ENCODE measurements at places on chromosomes 11 and 22.

DNA sequence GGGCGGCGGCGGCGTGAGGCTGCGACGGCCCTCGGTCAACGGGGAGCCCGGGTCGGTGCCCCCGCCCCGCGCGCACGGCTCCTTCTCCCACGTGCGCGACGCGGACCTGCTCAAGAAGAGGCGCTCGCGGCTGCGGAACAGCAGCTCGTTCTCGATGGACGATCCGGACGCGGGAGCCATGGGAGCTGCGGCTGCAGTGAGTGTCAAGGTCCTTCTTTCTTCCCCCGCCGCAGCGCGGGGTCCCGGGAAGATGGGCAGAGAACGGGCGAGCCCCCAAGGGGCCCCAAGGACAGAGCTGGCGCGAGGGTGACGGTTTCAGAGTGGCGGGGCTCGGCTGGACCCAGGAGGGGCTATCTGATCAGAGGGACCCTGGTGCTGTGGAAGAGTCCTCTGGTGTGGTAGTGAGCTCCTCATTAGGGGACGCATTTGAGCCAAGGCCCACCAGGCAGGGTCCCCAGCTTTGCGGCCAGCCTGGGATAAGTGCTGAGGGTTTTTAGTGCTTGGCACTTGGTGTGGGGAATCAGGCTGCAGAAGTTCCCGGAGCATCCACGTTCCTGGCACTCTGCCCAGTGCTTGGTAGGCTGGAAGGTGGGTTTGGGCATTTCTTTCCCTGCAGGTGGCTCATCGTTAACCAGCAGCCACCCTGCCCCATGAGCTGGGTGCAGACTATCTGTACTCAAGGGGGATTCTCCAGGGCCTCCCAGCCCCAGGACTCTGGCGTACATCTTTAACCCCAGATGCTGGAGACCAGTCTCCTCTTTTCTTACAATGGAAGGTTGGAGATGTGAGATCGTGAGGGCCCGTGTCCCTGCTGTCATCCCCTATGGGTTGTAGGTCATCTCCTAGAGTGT lies 9.8 kb downstream of the EHBP1L1 start:
- DNase-seq, result no peak

DNA sequence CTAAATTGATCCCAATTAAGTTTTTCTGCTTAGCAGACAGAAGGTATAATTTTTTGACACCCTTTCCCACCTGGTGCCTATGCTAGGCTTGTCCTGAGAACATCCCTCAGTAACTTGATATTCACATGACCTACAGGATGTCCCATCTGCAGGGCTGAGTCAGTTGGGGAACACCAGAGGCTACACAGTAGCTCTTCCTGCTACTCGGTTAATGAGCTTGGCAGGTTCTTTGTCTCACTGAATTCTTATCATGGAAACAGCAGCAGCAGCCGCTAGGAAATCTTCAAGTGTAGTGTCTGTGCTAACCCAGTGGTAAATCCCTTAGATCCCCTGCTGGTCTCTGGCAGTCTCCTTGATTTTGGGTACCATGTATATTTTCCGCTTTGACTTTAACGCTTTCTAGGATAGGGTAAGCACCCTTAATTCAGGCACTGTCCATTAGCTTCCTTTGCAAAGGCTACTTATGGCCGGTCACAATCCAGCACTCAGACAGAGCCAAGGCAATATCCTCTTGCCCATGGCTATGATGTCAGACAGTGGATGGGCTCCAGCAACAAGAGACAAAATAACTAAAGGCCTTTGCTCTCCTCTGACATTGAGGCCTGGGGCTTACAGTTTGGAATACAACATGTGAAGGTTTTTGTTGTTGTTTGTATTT lies 8.5 kb downstream of the MRPL16 start:
- DNase-seq, result no peak

DNA sequence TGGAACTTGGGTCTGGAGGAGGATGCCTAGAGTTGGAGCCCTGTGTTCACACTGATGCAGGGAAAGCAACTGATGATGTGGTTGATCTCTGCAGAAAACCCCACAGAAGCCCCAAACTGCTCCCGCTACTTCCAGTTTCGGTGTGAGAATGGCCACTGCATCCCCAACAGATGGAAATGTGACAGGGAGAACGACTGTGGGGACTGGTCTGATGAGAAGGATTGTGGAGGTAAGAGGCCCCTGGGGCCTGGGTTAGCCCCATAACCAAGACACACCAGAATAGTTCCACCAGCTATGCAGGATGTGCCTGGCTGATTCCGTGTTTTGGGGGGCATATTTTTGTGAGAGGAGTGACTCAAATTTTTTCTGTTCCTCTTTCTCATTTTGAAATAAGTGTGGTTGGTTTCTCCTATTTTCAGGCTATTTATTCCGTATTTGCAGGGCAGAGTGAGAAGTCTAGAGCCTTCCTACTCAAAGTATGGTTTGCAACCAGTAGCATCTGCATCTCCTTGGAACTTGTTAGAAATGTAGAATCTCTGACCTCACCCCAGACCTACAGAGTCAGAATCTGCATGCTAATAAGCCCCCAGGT lies 137.3 kb upstream of the SORL1-AS1 start:
- DNase-seq, result no peak

DNA sequence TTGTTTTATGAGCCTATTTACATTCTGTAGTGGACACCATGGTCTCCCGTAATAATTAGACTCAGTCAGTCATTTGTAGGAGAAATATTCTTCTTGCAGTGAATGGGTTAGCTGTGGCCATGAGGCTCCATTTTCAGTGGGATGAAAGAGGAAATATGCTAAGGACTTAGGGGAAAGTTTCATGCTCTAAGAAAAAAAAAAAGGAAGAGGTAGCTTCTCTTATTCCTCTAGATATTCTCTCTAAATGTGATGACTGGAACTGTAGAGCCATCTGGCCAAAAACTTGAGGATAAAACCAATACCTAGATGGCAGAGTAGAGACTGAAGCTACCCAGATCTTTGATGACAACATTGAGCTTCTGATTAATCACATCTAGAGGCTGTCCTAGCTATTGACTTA lies 75.8 kb upstream of the SESN3 start:
- no peak for DNase-seq

DNA sequence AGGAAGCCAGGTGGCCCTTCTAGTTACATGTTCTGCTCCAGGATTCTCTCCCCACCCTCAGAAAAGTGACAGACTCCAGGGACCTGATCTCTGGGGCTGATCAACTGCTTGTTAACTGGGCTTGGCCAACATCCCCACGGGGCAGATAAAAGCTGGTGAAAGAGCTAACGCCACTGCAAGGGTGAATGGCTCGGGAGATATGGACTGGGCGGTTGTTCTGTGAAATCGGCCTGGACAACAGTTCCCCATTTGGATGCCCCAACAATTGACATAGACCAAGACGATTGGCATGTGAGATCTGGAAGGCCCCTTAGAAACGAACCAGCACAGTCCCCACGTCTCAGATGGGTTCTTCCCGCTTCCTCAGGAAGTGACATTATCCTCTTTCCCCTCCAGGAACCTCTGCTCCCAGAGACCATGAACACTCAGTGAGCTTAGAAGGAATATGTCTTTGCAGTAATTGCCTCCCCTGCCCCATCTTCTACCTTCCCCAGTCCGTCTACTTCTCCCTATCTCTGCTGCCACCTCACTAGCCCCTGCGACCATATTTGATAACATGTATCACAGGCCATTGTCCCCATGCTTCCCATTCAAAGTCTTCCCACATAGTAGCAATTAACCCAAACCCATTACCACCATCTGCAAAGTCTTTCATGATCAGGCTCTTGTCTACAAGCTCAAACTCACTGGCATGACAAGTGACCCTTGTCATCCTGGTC lies 5.6 kb upstream of the PRG2 start:
- no peak for DNase-seq

GRCh38 chr11:117862019-117862725 lies 14.3 kb downstream of the FXYD6 start:
- no peak for DNase-seq

DNA sequence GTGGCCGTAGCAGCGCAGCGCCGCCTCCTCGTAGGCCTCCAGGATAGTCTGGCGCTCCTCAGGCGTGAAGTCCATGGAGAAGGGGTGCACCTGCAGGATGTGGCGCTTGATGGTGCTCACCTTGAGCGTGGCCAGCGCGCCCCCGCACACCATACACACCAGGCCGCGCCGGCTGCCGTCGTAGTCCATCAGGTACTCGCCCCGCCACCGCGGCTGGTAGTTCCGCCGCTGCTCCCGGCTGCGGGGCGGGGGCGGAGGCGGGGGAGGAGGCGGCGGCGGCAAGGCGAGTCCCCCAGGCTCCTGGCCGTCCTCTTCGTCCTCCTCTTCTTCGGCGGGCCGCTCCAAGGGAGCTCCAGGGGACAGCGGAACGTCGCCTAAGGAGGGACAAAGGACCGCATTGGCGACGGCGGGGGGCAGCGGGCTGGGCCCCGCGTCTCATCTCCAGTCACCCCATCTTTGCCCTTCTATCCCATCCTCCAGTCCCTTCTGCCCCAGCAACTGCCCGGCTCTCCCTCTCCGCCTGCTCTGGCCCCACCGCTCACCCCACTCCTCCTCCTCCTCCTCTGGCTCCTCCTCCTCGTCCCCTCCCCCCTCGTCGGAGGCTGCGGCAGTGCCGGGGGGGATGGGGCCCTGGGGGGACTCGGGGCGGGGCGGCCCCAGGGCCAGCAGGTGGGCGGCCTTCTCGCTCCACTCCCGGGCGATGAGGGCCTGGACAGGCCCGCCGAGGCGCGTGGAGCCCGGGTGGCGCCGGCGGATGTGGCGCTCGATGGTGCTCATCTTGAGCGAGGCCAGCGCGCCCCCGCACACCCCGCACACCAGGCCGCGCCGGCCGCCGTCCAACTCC lies 4.9 kb downstream of the ZFTA start:
- no peak for DNase-seq

GRCh38 chr22:49514641-49515040 lies 313.0 kb downstream of the BRD1 start:
- DNase-seq, result no peak

GRCh38 chr11:116972691-116973090 lies 125.5 kb downstream of the SIK3 start:
- DNase-seq, result no peak

DNA sequence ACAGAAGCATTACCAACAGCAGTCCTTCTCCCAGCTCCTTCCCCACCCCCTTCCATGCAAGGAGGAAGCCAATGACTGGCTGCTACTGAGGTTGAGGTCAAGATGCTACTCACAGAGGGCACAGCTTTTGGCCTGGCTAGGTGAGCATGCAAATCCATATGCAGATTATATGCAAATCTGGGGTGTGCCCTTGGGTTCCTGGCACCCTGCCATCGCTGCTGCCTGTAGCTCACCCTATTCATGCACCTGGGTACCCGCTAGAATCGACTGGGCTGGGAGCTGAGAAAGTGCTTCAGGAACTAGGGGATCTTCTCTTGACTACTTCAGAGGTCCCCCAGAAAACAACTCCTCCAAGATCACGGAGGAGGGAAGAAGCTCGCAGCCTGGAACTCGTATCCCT lies 4.0 kb downstream of the DSCAML1 start:
- no peak for DNase-seq

- DNase-seq, result no peak
Observed at GRCh38 chr11:85718991-85719807, 33.2 kb upstream of the CCDC89 start.

- no peak for DNase-seq
Observed at GRCh38 chr11:72410956-72411355, 23.4 kb downstream of the CLPB start.

DNA sequence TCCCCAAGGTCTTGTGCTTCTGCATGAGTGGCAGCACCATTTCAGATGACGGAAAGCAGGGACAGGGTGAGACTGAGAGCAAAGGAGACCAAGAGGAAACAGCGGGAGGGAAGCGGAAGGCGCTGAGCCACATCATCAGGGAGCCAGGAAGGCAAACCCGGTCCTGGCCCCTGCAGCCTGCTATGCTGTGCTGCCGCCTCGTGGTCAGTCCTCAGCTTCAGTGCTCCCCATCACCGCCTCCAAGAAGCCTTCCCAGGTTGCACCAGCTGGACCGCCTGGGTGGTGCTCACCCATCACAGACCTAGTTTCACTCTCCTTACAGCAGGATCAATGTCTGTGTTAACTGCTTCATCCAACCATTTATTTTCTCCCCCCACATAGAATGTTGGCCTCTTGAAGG lies 73.0 kb upstream of the PHF21B start:
- no peak for DNase-seq

DNA sequence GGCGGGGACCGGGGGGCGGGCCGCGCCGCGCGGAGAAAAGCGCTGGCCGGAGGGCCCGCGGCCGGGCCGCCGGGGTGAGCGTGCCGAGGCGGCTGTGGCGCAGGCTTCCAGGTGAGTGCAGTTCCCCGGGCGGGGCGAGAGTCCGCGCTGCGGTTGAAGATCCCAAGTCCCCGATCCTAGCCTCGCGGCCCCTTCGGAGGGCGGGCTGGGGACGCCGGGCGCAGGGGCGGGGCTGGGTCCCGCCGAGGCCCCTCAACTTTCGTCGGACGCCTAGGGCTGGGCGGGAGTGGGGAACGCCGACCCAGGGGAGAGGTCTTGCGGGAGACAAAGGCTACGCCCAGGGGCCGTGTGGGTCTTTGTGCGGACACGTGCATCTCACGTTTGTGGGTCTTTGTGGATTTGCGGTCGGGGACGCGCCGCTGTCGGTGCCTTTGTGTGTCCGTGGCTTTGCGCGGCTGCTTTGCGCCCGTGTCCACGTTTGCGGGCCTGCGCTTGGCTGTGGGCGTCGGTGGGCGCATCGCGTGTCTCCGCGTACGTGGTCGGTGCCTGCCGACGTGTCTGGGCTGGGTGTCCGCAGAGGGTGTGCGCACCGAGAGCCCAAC lies at the start of gene TSKU:
Gene TSKU, plus strand, starts transcription at position 63 of the 602 bp plus-strand sequence. CDS start 12,261 bp downstream, outside the sequence.
- DNase-seq, result no peak

- DNase-seq, result no peak
Observed at GRCh38 chr22:24489011-24489410, 6.1 kb upstream of the UPB1 start.

DNA sequence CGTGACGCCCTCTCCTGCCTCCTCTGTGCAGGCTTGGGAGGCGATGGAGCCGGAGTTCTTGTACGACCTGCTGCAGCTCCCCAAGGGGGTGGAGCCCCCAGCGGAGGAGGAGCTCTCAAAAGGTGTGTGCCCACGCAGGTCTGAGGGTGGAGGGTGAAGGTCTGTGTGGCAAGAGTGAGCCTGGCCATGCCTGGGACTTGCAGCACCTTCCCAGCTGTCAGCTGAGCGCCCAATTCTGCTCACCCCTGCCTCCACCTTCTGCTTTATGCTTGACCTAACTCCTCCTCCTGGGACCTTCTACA lies 2.5 kb downstream of the PARVG start:
- no peak for DNase-seq

GRCh38 chr11:65611028-65611757 lies 2.8 kb downstream of the MAP3K11 start:
- no peak for DNase-seq

Measured in activated T-helper 9 cell treated with anti-CD3 and anti-CD28 coated beads, Interleukin-2, amount 50 U/mL, for 16 hours (primary cell).